HS-5 (cell line): ENCODE measurements at places on chromosomes 3 and 15.

GRCh38 chr15:30953731-30954378 lies 37.6 kb downstream of the MTMR10 start:
- peak; percentile 89 for DNase-seq

DNA sequence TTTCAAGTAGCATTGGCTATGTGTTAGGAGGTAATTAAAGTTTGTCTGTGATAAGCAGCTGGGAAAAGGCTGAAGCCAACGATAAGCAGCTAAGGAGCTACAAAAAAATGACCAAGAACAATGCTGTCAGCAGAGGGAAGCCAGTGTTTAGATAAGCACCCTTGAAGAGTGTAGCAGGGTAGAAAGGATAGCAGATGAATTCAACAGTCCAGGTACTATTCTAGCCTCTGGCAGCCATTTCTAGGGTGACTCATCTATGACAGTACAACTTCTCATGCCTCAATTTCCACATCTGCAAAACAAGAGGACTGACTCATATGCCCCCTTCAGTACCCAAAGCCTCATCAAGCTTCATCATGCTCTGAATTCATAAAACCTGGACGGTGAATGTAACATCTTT lies 617.6 kb upstream of the UBE2E2 start:
- no peak for DNase-seq

GRCh38 chr3:106512846-106513245 lies 644.0 kb upstream of the CBLB start:
- no peak for DNase-seq

GRCh38 chr3:72601983-72602750 lies 246.1 kb downstream of the SHQ1 start:
- no peak for DNase-seq

DNA sequence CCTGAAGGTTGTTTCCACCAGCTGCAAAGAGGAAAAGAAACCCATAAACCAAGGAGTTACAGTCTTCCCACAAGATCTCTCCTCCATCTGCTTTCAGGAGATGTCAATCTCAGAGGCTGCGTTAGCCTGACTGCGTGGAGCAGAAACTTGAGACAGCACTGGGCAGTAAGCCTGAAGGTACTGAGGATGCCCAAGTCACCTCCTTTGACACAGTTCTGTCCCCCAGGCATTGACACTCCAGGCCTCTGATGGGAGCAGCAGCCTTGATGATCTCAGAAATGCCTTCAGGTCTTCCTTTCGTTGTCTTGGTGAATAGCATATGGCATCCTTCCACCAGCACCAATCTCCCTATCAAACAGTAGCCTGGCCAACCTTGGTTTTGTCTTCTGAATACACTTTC lies 89.3 kb downstream of the OXNAD1 start:
- DNase-seq = no peak

DNA sequence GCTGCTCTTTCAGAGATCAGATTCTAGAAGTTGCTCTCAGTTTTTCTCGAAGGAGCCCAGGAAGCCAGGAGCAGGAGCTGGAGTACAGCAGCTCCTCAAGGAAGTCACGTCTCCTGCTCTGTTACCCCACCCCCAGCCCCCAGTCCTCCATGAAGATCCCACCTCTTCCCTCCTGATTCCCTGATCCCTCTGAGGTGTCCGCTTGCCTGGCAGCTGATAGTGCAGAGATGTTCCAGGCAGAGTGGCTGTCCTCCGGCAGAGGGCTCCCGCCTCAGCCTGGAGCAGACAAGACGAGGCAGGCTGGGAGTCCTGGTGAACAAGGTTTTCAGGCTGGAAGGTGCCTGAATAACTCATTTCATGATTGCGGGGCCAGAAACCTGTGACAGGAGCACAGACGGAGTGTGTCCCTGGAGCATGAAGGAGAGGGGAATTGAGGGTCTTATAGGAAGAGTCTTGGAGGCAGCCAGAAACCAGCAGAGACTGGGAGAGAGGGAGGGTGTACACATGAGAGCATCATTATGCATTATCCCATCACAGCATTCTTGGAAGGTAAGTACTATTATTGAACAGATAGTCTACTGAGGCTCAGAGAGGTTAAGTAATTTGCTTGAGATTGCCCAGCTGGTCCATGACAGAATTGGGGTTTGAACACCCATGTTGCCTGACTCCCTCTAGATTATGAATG lies 1.2 kb downstream of the HRH1 start:
- DNase-seq = peak; percentile 56

DNA sequence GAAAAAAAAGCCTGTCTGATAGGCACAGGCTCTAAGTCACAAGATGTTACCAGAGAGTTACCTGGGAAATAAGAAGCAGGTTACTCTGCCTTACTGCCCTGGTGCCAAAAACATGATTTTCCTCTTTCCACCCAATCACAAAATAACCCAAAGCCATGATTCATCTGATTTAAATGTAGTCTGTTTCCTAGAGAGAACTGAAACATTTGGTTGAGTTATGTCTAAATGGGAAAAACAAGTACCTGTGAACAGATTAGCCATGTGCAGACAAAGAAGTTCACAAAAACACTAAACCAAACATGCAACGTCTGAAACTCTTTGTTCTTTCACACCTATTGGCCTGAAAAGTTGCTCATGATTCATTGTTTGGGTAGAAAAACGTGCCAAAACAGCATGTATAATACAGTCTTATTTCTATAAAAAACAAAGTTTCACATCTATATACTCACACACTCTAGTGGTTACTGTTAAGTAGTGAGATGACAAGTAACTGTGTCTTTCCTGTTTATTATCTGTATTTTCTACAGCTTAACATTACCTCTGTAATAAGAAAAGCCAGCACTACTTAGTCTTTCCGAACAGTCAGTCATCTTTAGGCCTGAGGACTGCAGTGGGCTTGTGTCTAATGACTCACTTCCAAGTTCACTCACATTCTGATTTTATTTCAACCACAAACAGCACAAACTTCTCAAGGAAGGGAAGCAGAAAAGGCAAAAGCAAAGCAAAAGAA lies 30.2 kb downstream of the FAM174B start:
- DNase-seq = no peak

- DNase-seq = no peak
Observed at GRCh38 chr3:55500555-55501330, 13.6 kb upstream of the WNT5A start.

DNA sequence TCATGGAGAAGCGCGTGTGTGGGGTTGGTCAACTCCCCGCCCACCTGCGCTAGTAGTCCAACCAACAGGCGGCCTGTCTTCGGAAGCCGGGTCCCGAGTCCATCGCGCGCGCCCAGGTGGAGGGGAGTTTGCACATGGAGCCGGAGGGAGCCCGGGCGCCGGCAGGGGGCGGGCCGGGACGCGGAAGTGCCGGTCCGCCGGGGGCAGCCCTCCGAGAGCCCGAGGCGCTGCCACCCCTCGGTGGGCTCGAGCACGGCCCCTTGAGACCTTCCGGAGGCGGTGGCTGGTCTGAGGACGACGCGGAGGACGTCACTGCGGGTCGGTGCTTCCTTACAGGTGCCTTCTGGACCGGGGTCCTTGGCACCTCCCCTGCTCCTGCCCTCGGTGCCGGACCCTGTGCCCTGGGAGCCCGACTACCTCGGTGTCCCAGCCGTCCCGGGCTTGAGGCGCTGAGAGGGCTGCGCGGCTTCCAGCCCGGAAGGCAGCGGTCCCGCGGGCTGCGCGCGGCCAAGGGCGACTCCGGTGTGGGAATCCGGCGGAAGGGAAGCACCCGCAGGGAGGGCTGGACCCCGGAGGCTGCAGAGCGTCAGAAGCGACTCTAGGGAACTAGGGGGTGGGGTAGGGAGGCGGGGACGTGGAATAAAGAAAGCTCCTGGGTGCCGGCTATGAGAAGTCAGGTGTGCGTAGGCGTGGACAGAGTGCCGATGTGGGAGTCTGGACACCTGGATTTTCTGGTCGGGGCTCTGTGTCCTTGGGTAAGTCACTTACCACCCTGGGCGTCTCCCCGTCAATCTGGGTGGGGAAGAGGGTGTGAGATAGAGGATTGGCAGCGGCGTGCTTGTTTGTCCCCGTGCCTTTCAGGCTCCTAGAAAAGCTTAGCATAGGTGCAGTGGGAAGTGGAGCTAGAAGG lies 212.3 kb downstream of the FGF12 start:
- DNase-seq = no peak

GRCh38 chr3:159904911-159905310 lies 83.7 kb upstream of the IL12A start:
- no peak for DNase-seq
